ENCODE measurements at places on chromosomes 4 and X.

- no peak for DNase-seq
These were observed 253.4 kb upstream of the CASK start for GRCh38 chrX:42176789-42177188.

GRCh38 chr4:141375855-141376254 is 155.2 kb downstream of the ZNF330 start:
- peak; percentile 95 for DNase-seq

DNA sequence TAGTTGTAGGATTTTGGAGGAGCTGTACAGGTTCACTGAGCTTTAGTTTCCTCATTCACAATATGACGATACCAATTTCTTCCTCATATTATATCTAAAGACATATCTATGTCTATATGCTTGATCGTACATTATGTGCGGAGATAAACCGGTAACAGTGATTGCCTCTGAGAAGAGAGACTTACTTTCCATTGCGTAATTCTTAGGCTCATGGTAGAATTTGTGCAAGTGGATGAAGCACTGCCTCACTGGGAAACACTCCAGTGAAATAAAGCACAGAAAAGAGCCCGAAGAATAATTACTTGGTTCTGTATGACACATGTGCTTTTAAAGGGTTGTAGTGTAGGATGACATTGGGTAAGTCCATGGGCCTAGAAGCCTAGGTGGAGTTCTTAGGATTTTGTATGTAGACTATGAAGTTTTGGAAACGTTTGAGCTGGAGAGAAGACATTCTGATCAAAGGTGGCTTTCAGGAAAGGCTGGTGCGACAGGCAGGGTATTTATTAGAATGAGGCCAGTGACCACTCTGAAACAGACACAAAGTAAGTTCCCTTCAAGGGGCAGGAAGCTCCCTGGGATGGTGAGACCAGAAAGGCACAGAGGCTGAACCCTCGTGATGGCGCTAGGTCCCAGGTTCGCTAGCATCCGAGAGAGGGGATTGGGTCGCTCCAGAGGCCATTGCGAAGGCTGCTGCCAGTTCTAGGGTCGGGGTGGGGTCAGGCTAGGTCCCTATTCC is 649 bp upstream of the VBP1 start:
- DNase-seq, result peak; percentile 1

GRCh38 chr4:76028350-76028765 is 5.1 kb upstream of the CXCL10 start:
- no peak for DNase-seq

GRCh38 chrX:37745835-37746217 is 34.0 kb upstream of the CYBB start:
- DNase-seq, result no peak

GRCh38 chr4:114078636-114079035 is 99.2 kb upstream of the ARSJ start:
- DNase-seq, result peak; percentile 13

- DNase-seq, result no peak
These were observed 20.9 kb upstream of the NDNF start for GRCh38 chr4:121093261-121093660.

GRCh38 chr4:188495169-188495568 is 355.9 kb downstream of the TRIML1 start:
- DNase-seq, result no peak

GRCh38 chr4:1001561-1002130 is 8.4 kb upstream of the SLC26A1 start:
- DNase-seq, result no peak

- no peak for DNase-seq
These were observed 647.3 kb upstream of the DIPK2B start for GRCh38 chrX:45847961-45848360.

DNA sequence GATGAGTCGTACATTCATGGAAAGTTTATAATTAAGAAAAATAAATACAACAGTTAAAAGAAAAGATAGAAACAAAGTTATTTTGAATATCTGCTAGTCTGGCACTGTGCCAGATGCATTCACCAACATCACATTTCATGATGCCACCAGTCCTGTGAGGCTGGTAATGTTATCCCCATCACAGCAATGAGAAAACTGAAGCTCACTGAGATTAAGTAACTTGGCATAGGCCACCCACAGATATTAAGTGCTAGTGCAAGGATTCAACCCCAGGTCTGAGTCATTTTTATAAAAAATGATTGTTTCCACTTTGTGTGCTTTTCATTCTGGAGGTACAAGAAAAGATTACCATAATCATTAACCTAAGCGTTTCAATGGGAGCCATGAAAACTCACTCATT is 65.0 kb upstream of the IL15 start:
- peak; percentile 62 for DNase-seq

DNA sequence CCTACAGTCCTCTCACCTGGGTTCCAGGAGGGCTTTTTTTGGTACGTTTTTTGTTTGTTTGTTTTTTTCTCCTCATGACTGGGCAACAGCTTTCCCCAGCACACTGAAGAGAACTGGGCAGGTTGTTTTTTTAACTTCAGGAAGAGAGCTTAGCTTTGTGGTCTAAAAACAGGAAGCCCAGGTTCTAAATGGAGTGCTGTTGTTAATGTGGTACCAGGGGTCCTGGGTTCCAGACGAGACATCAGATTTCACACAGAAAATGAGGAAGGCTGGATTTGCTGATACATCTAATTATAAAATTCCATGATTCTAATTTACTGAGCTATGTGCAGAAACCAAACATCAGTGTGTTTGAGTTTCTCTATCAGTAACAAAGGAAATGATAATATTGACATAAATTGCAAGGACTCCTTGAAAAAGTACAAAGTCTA is 4.2 kb downstream of the MYOZ2 start:
- DNase-seq, result no peak

GRCh38 chrX:1925053-1925481 is 310.2 kb downstream of the ASMT start:
- DNase-seq, result no peak

- no peak for DNase-seq
These were observed 792 bp downstream of the ADRA2C start for GRCh38 chr4:3766785-3767569.

GRCh38 chr4:120055162-120055561 is 11.5 kb downstream of the MAD2L1 start:
- DNase-seq, result no peak

DNA sequence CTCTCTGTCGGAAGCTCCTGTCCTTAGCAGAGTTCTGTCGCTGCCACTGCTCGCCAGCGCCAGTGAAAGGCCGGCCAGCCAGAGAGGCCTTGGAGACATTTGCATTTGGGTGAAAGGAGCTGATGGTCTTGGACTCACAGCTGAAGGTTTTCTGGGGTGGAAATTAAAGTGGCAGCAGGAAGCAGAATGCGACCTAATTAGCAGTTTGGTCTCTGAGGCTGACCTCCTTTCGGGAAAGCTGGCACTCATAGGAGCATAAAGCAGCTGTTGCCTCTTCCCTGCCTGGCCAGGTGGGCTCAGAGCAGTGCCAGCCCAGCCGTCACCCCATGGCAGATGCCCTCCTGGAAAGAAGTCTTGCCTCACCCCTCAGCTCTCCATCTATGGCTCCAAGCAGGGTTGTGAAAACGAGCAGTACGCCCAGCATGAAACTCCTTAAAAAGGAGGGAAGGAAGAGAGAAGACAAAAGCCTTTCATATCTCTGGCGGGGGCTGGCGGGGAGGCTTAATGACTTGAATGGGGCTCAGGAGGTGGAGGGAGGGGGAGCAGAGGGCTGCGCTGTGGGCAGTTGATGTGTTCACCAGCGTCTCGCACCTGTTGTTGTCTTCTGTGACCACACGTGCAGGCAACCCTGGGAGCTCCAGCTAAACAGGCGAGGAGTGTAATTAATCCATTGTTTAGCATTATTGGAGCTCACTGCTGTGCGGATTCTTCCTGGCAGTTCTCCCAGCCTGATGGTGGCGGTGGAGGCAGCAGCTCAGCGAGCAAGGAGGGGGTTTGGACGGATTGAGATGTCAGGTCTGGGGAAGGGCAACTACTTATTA is 264.0 kb downstream of the MID1IP1 start:
- DNase-seq, result no peak

GRCh38 chrX:7262551-7262950 is 114.6 kb upstream of the PUDP start:
- peak; percentile 27 for DNase-seq

- DNase-seq, result no peak
These were observed 10.0 kb upstream of the RGN start for GRCh38 chrX:47068214-47068613.

DNA sequence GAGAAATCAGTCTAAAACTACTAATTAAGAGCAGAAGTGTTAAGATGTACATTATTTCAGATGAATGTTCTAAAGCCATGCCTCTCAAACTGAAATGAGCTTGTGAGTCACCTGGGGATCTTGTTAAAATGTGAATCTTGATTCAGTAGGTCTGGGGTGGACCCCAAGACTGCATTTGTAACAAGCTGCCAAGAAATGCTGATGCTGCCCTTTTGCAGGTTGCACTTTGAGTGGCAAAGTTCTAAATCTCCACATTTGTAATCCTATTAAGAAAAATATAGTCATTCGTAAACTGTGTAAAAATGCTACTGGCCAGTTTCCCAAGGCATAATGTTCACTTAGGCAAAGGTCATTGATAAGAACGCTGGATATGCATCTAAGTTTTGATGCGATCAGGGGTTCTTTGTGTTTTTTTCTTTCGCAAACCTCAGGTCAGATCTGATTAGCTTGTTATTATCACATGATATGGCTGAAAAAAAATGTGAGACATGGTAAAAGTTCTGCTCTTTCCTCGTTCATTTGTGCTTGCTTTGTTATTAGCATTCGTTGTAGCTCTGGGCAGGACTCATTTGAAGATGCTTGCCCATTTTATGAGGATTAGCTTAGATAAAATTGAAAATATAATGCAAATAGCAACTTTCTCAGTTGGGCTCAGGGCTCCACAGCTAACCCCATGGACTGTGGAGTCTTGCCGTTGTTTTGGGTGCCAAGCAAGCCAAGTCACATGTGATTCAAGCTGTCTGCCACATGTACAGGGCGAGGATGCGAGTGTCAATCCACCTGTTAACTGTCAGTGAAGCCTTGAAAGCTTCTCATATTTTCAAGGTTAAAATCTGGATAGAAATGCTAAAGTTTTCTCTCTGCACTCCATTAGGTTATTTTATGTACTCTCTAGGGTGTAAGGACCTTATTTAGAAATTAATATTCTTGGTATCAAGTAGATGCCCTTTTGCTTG is 12.1 kb downstream of the TBC1D1 start:
- DNase-seq, result no peak

- DNase-seq, result no peak
These were observed 68.0 kb upstream of the STIM2 start for GRCh38 chr4:26792639-26793038.

DNA sequence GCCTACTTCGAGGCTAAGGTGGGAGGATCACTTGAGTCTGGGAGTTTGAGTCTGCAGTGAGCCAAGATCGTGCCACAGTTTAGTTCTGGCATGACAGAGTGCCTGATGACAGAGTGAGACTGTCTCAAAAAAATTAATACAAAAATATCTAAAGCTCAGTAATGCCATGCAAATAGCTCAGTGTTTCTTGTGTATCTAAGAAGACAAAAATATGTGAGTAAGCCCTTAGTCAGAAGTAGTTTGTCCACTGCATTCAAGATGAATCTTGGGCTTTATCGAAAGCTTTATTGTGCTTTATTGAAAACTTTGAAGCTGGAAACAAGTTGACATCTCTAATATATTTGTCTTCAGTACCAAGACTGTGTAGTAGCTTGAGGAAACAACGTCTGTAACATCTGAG is 115.9 kb downstream of the GPAT3 start:
- no peak for DNase-seq

- DNase-seq, result no peak
These were observed 6.6 kb upstream of the GASK1B start for GRCh38 chr4:158179465-158179864.

GRCh38 chr4:98611677-98612317 is 46.6 kb downstream of the TSPAN5 start:
- no peak for DNase-seq

- DNase-seq, result no peak
These were observed 18.3 kb downstream of the FBXL5 start for GRCh38 chr4:15636818-15637217.
